ENCODE measurements at places on chromosomes 4 and X. TPM values are rescaled to one million over a fixed set of nuclear protein-coding genes. Genes with fewer than 3 reads are reported as not detected.

The LONRF3 gene
- 1.7 TPM for total RNA-seq

The MEPE gene
- not detected for total RNA-seq

The MMRN1 gene
- not detected for total RNA-seq

The SCLT1 gene
- total RNA-seq, result 4.9 TPM

The GAGE12E gene
- not detected for total RNA-seq

The SGCB gene
- 20.3 TPM for total RNA-seq

The SMR3B gene
- not detected for total RNA-seq

The F8A3 gene
- total RNA-seq, result 0.54 TPM

The RAB39B gene
- total RNA-seq, result 0.79 TPM

The FAM9C gene
- not detected for total RNA-seq

The ANXA3 gene
- 84.9 TPM for total RNA-seq

The RS1 gene
- not detected for total RNA-seq

The TCEAL9 gene
- 90.5 TPM for total RNA-seq

The FHIP1A gene
- total RNA-seq, result 0.06 TPM

The MAGEC2 gene
- not detected for total RNA-seq

The CYBB gene
- total RNA-seq, result 0.04 TPM

The MTCP1 gene
- 16.3 TPM for total RNA-seq

The APLN gene
- 0.72 TPM for total RNA-seq

The NPNT gene
- total RNA-seq, result 0.59 TPM

The OCIAD1 gene
- total RNA-seq, result 130 TPM

The SSX2B gene
- total RNA-seq, result not detected

The RBMXL3 gene
- not detected for total RNA-seq

The IL2 gene
- total RNA-seq, result not detected

The CT45A5 gene
- total RNA-seq, result 0.09 TPM

The CNGA1 gene
- not detected for total RNA-seq

The CORIN gene
- total RNA-seq, result not detected

The PDGFRA gene
- 0.43 TPM for total RNA-seq

The PDLIM3 gene
- total RNA-seq, result 0.13 TPM

The HS6ST2 gene
- 0.15 TPM for total RNA-seq

The DGKK gene
- not detected for total RNA-seq

The CACNA1F gene
- not detected for total RNA-seq

The ZFP92 gene
- total RNA-seq, result 0.50 TPM

The CXCL6 gene
- total RNA-seq, result not detected

The LRBA gene
- 8.0 TPM for total RNA-seq

The CPEB2 gene
- 4.7 TPM for total RNA-seq

The GRIA3 gene
- not detected for total RNA-seq

The BTK gene
- not detected for total RNA-seq

The BMX gene
- total RNA-seq, result not detected

The FAM9B gene
- 0.06 TPM for total RNA-seq

The EMCN gene
- not detected for total RNA-seq
